ENCODE measurements at places on chromosomes 1 and 21. TPM values are rescaled to one million over a fixed set of nuclear protein-coding genes. Genes with fewer than 3 reads are reported as not detected.
A peak's percentile ranks its signal among the peaks of the same experiment; 100 is the strongest.

GRCh38 chr1:99216956-99217355 is 47.3 kb upstream of the PLPPR4 start:
- no peak for DNase-seq

DNA sequence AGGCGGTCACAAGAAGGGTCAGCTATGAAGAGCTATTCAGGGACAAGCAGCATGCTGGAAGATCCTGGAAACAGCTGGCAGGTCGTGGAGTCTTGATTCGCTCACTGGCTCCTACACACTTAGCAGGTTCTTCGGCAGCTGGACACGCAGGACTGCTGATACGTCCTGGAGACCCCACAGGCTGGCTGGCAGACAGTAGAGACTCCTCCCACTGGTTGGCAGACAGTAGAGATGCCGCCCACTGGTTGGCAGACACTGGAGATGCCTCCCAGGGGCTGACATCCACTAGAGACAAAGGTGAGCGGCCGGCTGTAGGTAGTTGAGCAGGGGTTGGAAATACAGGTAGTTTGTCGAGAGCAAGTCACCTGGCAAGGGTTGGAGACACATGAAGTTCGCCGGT is 466 bp downstream of the KRTAP11-1 start:
- DNase-seq = no peak

DNA sequence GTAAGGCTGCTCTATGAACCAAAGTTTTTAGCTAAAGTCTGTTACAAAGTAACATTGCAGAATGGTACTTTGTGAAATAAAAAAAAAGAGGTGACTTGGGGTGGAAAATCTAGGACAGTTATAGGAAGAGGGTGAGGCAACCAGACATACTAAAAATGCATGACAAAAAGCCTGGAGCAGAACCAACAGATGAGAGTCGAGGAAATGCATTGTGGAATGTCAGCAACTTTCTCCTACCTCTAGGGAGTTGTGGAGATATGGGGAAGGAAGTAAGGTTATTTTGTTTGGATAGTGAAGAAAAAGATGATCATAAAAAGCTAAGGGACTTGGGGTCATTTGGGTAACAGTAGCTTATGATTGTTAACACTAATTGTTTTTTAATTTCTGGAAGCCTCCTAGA is 295.6 kb downstream of the S1PR1 start:
- DNase-seq = no peak

DNA sequence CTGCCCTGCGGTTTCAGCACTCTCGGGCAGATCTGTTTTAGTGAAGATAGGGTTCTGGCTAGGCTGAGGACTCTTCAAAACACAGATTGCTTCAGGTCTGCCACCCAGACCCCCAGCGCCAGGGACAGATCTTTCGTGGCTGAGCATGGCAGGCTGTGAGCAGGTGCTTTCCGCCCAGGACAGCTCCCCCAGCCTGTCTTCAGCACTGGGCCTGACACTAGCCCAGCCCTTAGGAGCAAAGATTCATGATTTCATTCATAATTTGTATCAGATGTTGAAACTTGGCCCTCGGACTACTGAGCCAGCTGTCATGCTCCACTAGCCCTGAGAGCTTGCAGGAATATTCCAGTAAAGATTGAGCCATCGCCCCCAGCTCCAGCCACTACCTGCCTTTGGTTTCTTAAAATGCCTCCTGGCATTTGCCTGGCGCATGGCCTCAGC is 5.9 kb downstream of the ADPRS start:
- DNase-seq = no peak

GRCh38 chr1:81377406-81377805 is 423.3 kb upstream of the ADGRL2 start:
- peak; percentile 27 for DNase-seq

GRCh38 chr1:151720554-151720953 is 768 bp upstream of the RIIAD1 start:
- no peak for DNase-seq

GRCh38 chr1:228867108-228867950 is 132.1 kb downstream of the RHOU start:
- peak; percentile 56 for DNase-seq

GRCh38 chr1:56135069-56135863 is 444.1 kb downstream of the PLPP3 start:
- no peak for DNase-seq

GRCh38 chr1:3534803-3535637 is 76.3 kb downstream of the MEGF6 start:
- no peak for DNase-seq

- no peak for DNase-seq
Measured at GRCh38 chr21:44525391-44526095, 14.5 kb downstream of the KRTAP10-1 start.

DNA sequence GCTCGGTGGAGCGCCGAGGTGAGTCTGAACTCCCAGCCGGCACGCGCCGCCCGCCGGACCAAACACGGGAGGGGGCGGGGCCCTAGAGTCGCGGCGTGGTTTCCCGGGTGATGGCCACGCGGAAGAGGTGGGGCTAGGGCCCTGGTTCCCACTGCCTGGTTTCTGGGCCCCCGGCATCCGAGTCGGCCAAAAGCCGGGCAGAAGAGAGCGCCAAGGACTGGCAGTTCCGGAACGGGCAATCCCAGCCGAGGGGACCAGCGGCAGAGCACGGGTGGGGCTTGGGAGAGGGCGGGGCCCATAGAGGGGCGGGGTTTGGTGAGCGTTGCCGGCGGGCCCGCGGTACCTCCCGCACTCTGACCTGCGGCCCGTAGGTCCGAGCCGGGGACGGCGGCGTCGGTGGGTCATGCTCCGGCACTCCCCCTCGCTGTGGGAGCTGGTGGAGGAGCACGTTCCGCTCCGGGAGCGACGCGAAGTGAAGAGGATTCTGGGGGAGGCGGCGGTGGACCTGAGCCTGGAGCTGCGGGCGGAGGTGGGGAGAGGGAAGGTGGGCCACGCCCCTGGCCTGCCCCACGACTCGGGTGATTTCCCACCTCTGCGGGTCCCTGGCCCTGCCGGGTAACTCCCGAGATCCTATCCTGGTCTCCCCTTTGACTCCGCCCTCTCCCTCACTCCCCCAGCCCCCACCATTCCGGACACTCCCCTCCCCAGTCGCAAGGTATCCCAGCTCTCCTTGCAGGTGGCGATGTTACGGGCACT is at the start of gene CCDC24:
Gene CCDC24, plus strand, starts transcription at position 124 of the 756 bp plus-strand sequence. Its CDS starts 280 bp downstream, at position 404.
- peak; percentile 81 for DNase-seq

- peak; percentile 42 for DNase-seq
Measured at GRCh38 chr1:41918450-41919043, at the start of gene HIVEP3. Gene HIVEP3, minus strand, starts transcription at chr1:41918922.

DNA sequence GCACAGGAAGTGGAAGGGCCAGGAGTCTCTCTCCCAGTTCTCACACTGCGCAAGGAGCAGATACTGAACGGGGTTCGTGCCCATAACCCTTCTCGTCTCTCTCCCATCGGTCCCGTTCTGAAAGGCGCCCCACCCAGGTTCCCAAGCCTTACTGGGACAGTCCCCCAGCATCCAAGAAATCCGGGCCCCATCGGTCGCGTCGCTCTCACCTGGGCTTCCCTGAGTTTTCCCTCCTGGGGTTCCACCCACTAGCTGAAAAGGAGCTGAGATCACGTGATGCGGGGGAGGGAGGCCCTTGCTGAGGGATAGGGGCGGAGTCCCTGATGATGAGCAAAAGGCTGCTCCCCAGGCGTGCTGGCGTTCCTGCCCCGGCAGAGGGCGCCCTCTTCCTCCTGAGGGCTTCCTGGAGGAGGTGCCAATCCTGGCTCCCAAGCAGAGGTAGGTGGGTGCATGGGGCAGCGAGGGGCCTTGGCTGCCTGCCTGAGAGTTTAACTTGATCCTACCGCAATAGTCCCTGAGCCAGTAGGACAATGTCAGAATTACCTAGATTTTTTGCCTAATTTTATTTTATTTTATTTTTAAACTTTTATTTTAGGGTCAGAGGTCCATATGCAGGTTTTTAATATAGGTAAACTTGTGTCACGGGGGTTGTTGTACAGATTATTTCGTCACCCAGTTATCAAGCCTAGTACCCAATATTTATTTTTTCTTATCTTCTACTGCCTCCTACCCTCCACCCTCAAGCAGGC is at the start of gene SPOCD1:
Gene SPOCD1, minus strand, starts transcription at position 271 of the 749 bp plus-strand sequence. CDS start 689 bp downstream, outside the sequence.
- DNase-seq = peak; percentile 84

DNA sequence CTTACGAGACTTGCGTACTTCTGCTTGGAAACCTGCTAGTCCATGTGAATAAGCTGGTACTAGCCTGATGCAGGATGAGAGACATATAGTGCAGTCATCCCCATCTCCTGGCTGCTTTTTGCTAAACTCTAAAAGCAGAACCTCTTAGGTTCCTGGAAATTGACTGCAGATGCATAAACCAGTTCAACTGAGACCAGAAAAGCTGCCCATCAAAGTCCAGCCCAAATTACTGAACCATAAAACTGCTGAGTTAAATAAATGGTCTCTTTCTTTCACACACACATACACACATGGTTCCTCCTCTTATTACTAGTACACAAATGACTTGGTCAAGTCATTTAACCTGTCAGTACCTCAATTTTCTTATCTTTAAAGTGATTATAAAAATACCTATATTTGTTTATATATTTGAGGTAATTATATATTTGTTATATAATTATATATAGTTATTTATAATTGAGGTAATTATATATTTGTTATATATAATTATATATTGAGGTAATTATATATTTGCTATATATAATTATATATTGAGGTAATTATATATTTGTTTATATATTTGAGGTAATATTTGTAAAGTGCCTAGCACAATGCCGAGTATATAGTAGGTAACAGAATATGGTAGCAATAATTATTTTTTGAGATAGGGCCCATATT is 25.2 kb upstream of the RABGAP1L start:
- no peak for DNase-seq

GRCh38 chr1:97202481-97203380 is 481.1 kb downstream of the PTBP2 start:
- no peak for DNase-seq

GRCh38 chr1:54279457-54279856 is 79.5 kb downstream of the MRPL37 start:
- DNase-seq = no peak

GRCh38 chr1:24903955-24904730 is 25.9 kb downstream of the RUNX3 start:
- DNase-seq = no peak

DNA sequence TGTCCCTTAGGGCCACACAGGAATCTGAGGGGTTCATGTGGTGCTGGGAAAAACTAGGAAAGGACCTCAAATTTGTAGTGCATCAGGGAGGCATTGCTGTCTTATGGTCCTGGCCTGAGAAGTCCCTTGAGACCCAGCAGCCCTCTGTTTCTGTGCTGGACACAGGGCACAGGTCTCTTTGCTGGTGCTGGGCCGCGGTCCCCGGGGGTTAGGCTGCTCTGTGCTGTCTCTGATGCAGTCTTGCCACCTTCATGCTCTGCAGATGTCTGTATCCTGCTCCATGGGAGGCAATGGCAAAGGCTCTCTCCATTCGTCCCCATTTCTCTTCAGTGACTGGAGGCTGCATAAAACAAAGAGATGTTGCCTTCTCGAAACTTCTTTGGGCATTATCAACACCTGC is 13.0 kb downstream of the EDARADD start:
- no peak for DNase-seq

DNA sequence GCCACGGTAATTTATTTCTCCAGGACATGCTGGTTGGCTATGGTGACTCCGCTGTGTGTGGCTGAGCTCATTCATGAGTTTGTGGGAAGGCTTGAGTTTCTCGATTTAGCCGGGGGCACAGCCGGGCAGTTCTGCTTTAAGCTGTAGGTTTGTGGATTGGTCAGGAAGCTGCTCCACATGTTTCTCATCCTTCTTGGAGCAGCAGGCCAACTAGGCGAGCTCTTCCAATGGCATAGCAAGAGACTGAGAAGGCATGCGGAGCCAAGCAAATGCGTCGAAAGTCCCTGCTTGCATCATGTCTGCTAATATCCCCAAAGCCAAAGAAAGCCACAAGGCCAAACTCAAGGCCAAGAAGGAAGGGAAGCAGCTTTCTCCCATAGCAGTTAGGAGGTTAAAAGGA is 71.6 kb upstream of the GREM2 start:
- no peak for DNase-seq

- DNase-seq = no peak
Measured at GRCh38 chr1:207956986-207957385, 46.1 kb upstream of the CD34 start.

GRCh38 chr1:6278263-6278662 is 17.4 kb upstream of the GPR153 start:
- no peak for DNase-seq

DNA sequence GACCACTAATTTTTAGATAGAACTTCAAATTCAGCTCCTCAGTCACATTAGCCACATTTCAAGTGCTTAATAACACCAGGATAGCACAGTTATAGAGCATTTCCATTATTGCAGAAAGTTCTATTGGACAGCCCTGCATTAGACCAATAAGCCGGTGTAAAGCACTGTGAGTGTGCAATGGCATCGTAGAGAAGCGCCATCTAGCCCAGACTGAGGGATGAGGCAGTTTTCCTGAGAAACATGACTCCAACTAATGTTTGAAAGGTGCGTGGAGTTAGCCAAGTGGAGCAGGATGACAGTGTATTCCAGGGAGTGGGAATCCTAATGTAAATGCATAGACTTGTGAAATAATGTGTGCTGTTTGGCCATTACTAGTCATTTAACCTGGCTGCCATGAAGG is 7.7 kb downstream of the RPE65 start:
- DNase-seq = peak; percentile 4

GRCh38 chr1:162916821-162917613 is 56.0 kb upstream of the CCDC190 start:
- DNase-seq = no peak

GRCh38 chr21:38917043-38917774 is 111.5 kb downstream of the ETS2 start:
- DNase-seq = no peak

The ETV3L gene
- not detected for total RNA-seq

The WDR64 gene
- total RNA-seq = not detected

The CCDC190 gene
- total RNA-seq = 2.7 TPM

The AKIRIN1 gene
- total RNA-seq = 75.8 TPM

The LCE6A gene
- not detected for total RNA-seq

The NFIA gene
- total RNA-seq = 5.0 TPM

The MATN1 gene
- 0.06 TPM for total RNA-seq

The CFHR3 gene
- total RNA-seq = not detected

All from Daoy (cell line).